Globus pallidus (tissue), 1 donor: ENCODE measurements at places on chromosomes 1 and 21.

GRCh38 chr21:36159356-36159921, 2.8 kb downstream of the DOP1B start:
- DNase-seq, result no peak

- DNase-seq, result no peak
Measured at GRCh38 chr1:193562121-193562520, 375.7 kb upstream of the B3GALT2 start.

GRCh38 chr21:42039911-42040351, 29.8 kb upstream of the ZBTB21 start:
- DNase-seq, result no peak

- DNase-seq, result no peak
Measured at GRCh38 chr1:58159434-58159830, 387.1 kb downstream of the OMA1 start.

- no peak for DNase-seq
Measured at GRCh38 chr1:30316056-30316455, 407.3 kb downstream of the MATN1 start.

DNA sequence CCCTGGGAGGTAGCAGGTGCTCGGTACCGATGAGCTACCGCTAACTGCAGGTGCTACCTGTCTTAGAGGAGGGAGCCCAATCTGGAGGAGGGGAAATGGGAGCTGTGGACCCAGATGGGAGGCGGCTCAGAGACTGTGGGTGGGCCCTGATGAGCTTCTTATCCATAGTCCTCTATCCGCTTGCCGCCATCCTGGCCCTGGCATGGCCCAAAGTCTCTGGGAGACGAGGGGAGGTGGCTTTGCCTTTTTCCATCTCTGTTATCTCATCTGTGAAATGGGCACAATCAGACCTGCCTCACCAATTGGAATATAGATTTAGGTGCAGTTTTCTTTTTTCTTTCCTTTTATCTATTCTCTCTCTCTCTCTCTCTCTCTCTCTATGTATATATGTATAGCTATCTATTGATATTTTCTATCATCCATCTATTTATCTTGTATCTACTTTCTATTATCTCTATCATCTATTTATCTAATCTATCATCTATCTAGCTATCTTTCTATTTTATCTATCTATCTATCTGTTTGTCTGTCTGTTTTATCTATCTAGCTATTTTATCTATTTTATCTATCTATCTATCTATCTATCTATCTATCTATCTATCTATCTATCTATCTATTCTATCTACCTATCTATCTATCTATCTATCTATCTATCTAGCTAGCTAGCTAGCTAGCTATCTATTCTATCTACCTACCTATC, 16.5 kb downstream of the TNFRSF1B start:
- DNase-seq, result no peak

GRCh38 chr1:115865704-115866380, 24.9 kb upstream of the NHLH2 start:
- no peak for DNase-seq

- no peak for DNase-seq
Measured at GRCh38 chr21:37073417-37074196, 553 bp downstream of the TTC3 start.

GRCh38 chr1:113429461-113430153, 39.3 kb downstream of the MAGI3 start:
- DNase-seq, result no peak

DNA sequence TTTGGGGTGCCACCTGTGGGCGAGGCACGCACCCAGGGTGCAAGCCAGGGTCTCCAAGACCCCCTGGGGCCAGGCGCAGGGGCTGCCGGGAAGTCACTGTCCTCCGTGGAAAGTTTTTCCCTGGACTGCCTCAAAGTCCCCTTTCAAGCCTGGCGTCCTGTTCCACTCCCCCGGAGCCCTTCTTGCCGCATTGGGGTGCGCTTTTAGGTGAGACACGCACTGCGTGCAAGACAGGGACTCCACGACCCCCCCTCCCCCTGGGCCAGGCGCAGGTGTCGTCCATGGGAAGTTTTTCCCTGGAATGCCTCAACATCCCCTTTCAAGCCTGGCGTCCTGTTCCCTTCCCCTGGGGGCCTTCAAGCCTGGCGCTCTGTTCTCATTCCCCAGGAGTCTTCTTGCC, 137.1 kb downstream of the LIPI start:
- no peak for DNase-seq

DNA sequence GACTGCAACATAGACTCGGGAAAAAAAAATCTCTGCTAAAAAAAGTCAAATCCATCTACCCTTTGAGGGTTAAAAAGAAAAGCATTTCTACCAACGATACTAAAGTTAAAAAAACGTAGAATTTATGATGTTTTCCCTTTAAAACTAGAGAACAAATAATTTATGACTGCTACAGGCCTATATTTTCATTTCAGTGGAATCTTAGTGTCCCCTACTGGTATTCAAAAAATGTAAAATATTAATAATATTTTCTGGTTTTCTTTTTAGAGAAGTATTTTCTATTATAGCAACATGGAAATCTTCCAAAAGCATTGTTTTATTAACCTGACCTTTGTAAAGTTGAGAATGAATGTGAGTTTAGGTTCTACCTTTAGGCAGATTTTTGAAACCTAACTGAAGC, 1582.2 kb downstream of the MRPL39 start:
- no peak for DNase-seq

DNA sequence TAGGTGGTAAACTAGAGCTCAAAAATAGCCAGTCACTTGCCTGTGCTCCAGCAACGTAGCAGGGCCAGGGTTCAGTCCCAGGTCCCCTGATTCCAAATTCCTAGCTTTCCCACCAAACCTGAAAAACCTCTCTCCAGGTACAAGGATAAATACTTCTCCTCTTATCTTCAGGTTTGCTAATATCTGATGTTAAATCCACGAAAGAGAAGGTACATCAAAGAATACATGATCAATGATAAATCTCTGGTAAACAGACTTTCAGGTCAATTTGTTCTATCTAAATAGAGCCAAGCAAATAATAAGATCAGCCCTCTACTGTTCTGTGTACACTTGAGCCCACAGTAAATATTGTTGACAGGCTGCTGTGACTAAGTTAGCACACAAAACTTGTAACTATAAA, 52.1 kb upstream of the AKT3 start:
- DNase-seq, result no peak

GRCh38 chr1:230424391-230425251, 1.5 kb downstream of the PGBD5 start:
- DNase-seq, result no peak
